ENCODE measurements at places on chromosomes 4 and X.

- no peak for DNase-seq
Measured at GRCh38 chr4:3112609-3113469, 38.4 kb downstream of the HTT start.

DNA sequence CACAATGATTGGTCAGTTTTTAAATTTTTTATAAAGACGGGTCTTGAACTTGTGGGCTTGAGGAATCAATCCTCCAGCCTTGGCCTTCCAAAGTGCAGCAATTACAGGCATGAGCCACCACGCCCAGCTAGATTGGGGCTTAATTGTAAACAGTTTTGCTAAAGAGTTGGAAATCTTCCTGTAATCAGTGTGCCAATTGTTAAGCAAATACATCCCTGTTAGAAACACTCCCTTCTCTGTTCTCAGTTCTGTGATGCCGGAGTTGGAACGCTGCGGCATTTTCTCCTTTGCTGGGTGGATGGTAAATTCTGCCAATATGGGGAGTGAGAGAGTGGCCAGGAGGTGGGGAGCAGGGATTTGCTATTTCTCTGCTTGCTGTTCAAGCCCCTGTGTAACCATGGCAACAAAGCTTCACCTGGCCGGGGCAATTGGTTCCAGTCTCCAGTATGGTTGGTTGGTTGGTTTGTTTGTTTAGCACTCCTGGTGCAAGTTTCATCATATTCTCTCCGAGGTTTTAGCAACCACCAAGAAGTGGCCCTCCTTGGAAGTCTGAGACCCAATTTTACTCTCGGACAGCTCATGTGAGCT lies 3.0 kb upstream of the SPATA4 start:
- DNase-seq = no peak

- no peak for DNase-seq
Measured at GRCh38 chr4:91366554-91366953, 937.2 kb upstream of the GRID2 start.

DNA sequence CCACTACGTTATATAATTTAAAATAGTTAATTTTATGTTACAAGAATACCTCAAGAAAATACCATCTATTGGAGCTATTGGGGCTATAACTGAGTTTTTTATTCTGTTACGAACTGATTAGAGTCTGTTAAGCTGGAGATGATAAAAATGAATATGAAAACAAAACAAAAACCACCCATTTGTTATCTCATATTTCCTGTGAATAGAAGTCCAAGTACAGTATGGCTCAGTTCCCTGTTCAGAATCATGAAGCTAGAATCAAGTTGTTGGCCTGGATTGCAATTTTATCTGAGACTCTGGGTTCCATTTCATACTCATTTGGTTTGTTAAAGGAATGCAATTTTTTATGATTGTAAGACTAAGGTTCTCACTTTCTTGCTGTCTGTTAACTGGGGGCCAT lies 319.1 kb upstream of the PCDH18 start:
- DNase-seq = no peak

DNA sequence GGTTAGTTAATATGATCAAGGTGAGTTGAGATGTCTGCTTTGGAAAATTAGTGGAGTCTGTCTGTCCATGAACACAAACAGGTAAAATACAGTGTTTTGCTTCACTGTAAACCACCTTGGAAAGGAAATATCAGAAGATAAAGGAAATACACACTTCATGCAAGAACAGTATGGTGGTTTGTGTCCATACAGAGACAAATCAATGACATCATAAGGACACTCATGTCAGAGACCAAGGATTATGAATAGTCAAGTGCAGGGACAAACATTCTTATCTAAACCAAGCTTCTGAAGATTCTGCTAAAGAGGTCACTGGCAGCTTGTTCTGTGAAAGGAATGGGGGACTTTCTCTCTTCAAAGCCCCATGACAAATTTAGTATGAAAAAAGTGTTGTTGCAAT lies 322.9 kb upstream of the F9 start:
- no peak for DNase-seq

DNA sequence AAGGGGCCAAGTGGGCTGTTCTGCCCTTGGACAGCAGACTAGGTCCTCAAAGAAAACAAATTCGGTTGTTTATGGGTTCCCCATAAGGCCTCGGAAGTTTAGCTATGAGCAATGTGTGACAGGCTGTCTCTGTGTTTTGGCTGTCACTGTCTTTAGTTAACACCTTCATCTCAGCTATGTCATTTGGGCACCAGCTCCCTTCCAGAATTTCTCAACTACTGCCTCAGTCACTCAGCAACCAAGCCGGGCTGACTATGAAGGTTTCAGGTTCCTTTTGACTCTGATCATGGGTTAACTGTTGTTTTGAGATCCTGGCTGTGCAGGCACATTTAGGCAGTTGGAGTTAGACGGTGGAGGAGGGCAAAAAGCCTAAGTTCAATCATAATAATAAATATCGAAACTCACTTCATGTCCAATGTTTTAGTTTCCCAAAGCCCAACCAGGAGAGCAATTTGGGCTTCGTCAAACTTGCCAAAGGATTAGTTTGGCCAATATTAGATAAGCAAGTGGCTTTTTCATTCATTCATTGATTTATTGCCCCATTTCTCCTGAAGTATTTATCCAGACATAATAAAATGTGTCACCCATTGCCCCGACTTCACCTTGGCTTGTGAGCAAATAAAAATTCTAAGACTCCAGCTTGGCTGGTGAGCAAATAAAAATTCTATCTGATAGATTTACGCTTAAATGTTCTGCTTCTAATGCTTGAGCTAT lies 9.1 kb upstream of the PAGE1 start:
- no peak for DNase-seq

DNA sequence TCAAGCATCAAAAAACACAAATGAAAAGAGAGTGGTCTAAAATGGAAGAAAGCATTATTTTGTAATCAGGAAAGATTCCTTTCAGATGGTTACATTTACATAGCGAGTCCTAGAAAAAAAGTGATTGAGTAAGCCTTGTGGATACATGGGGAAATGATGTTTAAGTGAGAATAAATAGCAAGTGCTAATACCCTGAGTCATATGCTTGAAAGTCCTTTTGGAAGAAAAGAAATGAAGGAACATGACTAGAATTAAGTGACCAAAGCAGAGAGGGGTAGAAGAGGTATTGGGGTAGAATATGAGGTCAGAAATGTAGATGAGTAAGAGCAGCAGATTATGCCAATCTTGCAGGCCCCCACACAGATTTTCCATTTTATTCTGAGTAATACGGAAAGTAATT lies 814.8 kb upstream of the GRID2 start:
- DNase-seq = no peak

All from stimulated activated CD8-positive, alpha-beta memory T cell treated with anti-CD3 and anti-CD28 coated beads, Interleukin-7, amount 100 ng/mL, for 1 hour (primary cell).